Chondrocyte (in vitro differentiated cells): ENCODE measurements at places on chromosomes 11 and 22.

DNA sequence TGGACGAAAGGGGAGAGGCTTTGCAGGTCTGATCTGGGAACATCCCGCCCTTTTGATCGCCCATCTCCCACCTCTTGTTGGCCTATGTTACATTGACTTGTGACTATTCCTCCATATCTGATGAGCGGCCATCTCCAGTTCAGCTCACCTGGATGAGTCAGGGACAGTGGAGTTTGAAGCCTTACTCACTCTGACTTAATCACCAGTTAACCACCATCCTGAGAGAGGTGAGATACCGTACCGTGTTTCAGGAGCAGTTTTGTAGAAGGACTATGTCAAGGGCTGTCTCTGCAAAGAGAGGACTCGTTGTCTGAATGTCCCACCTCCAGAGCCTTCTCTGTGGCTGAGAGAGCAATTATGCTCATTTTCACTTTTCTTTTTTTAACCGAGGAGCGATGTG lies 771.7 kb downstream of the NTM start:
- H3K27me3 ChIP-seq, result no peaks in the 10 kb centered on the region
- H3K4me3 ChIP-seq, result no peak overlapping the region
- no peaks in the 10 kb centered on the region for H3K36me3 ChIP-seq
- no peak overlapping the region for H3K27ac ChIP-seq
- DNase-seq, result no peak
- H3K4me1 ChIP-seq, result peaks cover 8% of the 10 kb centered on the region

GRCh38 chr11:9947231-9947864 lies 283.5 kb downstream of the SWAP70 start:
- no peak overlapping the region for H3K27ac ChIP-seq
- peaks cover 14% of the 10 kb centered on the region for H3K36me3 ChIP-seq
- no peak overlapping the region for H3K4me3 ChIP-seq
- no peaks in the 10 kb centered on the region for H3K27me3 ChIP-seq
- DNase-seq, result no peak
- H3K4me1 ChIP-seq, result peaks cover 18% of the 10 kb centered on the region

DNA sequence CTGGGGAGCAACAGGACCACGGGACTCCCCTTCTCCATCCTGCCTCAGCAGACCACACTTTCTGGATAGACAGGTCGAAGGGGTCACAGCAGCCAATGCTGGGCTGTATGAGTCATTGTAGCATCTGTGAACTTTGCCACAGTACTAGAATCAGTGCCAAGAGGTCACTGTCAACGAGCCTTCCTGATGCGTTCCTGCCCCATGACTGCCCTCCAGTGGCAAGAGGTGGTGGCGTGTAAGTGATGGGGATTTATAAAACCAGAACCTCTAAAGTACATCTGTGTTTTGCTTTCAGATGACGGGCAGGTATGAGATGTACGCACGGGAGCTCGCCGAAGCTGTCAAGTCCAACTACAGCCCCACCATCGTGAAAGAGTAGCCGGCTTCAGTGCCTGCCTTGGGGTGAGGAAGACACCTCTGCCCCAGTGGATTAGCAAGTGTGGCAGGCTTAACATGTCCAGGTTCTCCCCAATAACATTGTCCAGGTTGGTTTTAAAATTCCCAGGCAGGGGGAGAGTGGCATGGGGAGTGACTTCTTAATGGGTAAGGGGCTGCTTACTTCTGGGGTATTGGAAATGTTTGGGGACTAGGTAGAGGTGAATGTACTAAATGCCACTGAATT lies 29.4 kb downstream of the GUCD1 start:
- H3K4me3 ChIP-seq, result no peak overlapping the region
- DNase-seq, result no peak
- H3K27me3 ChIP-seq, result no peaks in the 10 kb centered on the region

DNA sequence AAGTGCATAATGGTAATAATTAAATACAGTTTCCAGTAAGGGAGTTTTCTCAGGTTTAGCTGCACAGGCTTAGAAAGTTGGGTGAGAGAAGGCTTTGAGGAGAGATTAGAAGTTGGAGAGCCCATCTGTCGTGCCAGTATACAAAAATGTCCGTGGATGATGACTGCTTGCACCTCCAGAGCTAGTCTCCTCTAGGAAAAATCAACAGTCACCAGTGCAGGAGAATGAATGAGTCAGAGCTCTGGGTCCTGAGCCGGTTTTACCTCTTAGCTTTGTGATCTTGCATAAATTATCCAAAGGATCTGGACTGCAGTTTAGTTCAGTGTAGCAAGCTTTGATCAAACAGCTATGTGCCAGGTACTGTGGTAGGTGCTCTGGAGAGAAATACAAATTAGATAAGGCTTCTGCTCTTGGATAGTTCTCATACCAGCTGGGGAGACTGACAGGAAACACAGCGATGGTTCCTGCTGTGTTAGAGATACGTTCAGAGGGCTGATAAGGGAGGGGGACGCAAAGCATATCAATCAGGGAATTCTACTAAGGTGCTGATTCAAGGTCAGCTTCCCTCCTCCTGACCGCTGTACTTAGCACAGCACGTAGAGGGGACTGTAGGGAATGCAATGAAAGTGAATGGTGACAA lies 125.9 kb downstream of the TEAD1 start:
- no peaks in the 10 kb centered on the region for H3K27me3 ChIP-seq
- peak overlapping the region; percentile 50 for H3K4me3 ChIP-seq
